ENCODE measurements at places on chromosomes 6 and 20.

DNA sequence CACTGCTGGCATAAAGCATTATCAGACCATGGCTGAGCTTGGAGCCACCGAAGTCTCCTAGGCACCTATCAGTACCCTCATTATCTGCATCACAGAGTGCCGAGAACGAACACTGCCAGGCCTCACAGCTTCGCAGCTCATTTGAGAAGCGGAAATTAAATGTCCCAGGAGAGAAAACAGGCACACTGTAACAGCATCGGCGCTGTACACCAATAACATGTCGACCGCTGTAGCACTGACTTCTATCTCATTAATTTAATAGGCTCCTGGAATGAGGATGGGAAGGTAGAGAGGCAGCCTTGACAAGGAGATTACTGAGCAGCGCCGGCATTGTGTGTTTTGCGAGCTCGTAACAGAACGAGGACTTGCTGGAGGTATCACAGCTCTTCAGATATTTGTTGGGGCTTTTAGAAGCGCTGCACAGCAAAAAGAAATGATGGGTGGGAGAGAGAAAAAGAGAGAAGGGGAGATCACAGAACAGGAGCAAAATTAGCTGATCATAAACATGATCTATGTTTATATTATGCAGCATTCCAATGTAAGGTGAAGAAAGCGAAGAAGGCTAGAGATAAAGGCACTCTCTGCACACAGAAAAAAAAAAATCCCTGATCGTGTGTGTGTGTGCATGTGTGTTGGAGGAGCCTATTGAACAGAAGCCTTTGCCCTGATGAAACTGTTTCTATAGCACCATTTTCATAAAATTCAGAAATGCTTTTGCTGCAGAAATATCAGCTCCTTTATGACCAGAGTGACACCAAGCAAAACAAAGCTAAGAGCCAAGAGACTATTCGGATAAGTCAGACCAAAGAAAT lies 29.2 kb downstream of the ID4 start:
- DNase-seq = no peak

GRCh38 chr6:66232890-66233289 lies 525.9 kb upstream of the EYS start:
- DNase-seq = no peak

GRCh38 chr6:110359556-110359955 lies 1.4 kb upstream of the METTL24 start:
- DNase-seq = peak; percentile 18

- no peak for DNase-seq
Measured at GRCh38 chr20:49889935-49890333, 25.4 kb downstream of the SPATA2 start.

- no peak for DNase-seq
Measured at GRCh38 chr20:58877976-58878360, 25.5 kb downstream of the GNAS start.

DNA sequence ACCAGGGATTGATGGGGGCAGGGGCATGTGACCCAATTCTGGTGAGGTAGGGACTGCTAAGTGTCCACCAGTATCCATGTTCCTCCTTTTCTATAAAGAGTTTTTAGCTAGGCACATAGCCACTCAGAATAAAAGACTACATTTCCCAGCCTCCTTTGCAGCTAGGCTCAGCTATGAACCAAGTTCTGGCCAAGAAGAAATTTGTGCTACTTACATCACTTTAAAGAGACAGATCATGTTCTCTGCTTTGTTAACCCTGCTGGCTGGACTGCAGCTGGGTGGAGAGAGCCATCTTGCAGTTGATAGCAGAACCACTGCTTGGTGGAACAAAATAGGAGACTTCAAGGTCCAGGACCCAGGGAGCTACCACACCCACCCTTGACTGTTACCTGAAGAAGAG lies 5.3 kb upstream of the CCM2L start:
- no peak for DNase-seq

- peak; percentile 63 for DNase-seq
Measured at GRCh38 chr6:146968041-146968760, 236.0 kb upstream of the STXBP5 start.

Measured in brain microvascular endothelial cell (primary cell).